Activated CD4-positive, CD25-positive, alpha-beta regulatory T cell treated with anti-CD3 and anti-CD28 coated beads, Interleukin-2, amount 50 U/mL, for 24 hours (primary cell): ENCODE measurements at places on chromosomes 2 and 18.

- ATAC-seq, result no peak
These were observed 204.2 kb downstream of the AGAP1 start for GRCh38 chr2:235698028-235698427.

DNA sequence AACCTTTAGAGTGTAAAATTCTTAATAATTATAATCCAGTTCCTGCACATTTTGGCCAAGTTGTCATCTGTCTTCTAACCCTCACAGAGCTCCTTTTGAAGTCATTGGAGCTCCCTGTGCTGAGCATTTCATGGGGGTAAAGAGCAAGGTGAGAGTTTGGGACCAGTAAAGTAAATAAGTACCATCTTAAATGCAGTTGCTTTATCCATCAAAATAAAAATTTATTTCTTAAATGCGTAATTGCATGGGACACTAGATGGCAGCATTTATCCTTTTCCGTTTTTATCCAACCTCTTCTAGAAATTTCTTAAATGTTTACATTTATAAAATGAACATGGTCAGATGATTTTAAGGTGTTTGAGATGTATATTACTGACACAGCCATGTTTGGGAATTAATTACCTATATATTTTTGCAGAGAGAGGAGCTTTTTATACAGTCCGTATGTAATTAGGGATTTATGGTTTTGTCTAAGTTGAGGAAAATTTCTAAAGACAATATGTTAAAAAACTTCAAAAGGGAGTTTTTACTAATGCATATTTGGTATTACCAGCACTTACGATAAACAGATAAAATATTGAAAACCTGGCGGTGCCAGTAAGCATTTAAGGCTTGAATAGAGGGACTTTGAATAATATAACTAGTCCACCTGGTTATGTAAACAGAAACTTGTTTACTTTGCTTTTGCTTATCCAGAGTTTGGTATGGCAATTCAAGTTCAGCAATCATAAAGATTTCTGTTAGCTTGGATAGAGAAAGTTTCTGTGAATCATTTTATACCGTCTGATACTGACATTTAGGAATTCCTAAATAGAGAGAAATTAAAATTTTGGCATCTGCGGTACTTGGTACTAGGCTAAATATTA lies 54.5 kb downstream of the ACSL3 start:
- ATAC-seq, result no peak

GRCh38 chr2:113263546-113263945 lies 15.2 kb downstream of the PAX8 start:
- ATAC-seq, result no peak

GRCh38 chr2:127423880-127424279 lies 5.7 kb downstream of the PROC start:
- no peak for ATAC-seq

DNA sequence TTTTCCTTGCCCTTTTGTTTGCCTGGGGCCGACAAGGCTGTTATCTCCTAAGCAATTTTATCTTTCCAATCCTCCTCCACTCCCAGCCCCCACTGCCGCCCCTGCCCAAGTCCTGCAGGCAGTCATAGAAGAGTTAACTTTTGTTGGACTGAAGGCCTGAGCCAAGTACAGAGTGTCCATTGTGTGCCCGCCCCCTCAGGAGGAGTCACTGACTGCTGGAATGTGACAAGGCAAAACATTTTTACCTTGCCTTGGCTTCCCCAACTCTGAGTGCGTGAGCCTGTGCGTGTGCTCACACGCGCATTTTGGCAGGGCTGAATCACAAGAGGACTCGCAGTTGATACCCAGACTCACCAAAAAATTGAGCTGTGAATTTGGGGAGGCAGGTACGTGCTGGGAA lies 16.2 kb downstream of the SETBP1 start:
- ATAC-seq, result no peak

- ATAC-seq, result no peak
These were observed 11.2 kb downstream of the RHBDD1 start for GRCh38 chr2:226847090-226847489.

DNA sequence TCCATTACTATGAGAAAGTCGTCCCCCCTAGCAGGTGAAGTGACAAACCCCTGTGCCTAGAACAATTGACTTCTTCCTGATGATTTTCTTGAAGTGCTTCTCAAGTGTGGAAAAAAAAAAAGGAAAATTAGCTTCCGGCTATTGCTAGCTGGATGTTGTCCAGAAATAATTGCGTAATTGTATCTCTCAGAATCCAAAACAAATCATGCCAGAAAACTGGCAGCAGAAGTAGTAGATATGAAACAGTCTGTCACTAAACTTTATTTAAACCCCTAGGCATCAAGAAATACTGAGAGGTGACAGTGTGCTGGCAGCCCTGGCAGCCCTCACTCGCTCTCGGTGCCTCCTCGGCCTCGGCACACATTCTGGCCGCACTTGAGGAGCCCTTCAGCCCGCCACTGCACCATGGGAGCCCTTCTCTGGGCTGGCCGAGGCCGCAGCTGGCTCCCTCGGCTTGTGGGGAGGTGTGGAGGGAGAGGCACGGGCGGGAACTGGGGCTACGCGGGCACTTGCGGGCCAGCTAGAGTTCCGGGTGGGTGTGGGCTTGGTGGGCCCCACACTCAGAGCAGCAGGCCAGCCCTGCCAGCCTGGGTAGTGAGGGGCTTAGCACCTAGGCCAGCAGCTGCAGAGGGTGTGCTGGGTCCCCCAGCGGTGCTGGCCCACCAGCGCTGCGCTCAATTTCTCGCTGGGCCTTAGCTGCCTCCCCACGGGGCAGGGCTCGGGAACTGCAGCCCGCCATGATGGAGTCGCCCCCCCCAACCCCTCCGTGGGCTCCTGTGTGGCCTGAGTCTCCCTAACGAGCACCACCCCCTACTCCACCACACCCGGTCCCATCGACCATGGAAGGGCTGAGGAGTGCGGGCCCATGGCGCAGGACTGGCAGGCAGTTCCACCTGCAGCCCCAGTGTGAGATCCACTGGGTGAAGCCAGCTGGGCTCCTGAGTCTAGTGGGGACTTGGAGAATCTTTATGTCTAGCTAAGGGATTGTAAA lies 80.5 kb upstream of the ABCA12 start:
- ATAC-seq, result no peak

DNA sequence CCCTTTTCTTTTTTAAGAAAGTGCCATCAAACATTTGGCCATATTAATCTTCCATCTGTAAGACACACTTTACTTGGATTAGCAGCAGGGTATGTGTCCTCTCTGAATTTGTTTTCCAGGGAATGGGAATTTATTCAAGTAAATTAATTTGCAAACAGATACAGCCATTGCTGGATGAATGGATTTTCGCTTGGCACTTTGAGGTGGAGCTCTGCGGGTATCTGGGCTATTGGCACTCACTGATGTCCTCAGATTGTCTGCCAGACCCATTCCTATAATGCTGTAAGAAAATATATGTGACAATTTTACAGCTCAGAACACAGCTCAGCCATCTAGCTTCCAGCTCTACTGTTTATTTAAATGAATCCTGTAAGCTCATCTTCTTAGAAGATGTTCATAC lies 201.2 kb upstream of the CDH20 start:
- no peak for ATAC-seq

DNA sequence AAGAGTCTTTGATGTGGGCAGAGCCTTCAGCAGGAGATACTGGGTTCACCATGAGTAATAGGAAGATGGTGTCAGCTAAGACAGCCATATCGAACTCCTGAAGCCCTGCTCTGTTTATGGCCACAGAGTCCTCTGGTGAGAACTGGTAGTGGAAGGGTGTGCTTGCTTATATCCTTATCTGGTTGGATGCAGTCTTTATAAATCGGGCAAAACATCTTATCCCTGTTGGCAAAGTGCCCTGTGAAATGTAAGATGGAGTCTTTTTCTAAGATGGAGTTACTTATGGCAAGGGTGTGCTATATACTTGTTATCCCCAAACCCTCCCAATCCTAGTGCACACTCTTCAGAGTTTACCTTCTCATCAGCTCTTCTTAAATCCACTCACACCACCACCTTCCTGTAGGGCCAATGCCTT lies 190.8 kb upstream of the PARD3B start:
- ATAC-seq, result no peak

DNA sequence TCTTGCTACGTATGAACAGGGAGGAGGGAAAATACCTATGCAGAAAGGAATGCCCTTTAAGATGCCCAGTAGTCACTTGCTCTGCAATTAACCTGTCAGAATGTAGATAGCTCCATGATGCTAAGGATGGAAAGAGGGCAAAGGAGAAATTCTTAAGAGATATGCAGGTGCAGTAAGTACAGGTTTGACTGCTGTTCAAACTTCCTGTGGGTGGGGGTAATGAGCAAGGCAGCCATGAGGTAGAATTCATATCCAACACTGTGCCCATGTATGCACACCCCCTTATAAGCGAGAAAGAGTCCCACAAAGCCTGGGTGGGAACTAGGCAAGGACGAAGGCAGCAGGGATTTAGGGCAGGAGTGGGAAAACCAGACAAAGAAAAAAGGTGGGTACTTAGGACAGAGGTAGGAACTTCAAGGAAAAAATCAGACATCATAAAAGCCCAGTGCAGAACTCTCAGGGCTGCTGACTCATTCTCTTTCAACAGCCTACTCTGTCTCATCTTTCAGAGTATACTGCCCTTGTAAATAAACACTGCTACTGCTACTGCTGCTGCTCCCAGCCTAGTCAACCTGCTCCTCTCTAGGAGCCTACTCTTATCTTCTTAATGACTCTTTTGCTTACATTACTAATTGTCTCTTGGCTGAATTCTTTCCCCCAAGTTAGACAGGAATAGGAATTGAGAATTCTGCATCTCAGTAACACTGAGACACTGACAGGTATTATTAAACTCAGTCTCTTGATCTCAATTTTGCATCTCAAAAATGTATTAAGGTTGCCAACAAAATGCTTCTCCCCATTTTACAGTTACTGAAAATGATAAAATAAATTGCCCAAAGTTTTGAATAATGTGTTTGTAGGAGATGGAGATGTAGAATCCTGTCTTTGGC lies 189.0 kb downstream of the PTH2R start:
- ATAC-seq, result no peak

DNA sequence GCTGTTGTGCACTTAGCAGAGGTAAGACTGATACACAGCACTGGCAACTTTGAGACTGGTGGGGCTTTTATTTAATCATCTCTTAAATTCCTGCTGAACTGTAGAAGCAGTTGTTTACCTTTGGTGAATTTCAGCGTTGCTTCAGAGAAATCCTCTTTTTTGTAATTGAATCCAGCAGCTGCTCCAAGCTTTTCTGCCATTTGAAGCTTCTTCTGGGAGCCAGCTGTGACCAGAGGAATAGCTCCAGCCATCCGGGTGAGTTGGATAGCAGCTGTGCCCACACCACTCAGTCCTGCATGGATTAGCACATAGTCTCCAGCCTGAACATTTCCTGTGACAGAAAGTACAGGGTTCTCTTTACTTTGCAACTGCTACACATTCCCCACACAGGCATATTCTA lies 3.9 kb downstream of the TP53I3 start:
- ATAC-seq, result no peak

DNA sequence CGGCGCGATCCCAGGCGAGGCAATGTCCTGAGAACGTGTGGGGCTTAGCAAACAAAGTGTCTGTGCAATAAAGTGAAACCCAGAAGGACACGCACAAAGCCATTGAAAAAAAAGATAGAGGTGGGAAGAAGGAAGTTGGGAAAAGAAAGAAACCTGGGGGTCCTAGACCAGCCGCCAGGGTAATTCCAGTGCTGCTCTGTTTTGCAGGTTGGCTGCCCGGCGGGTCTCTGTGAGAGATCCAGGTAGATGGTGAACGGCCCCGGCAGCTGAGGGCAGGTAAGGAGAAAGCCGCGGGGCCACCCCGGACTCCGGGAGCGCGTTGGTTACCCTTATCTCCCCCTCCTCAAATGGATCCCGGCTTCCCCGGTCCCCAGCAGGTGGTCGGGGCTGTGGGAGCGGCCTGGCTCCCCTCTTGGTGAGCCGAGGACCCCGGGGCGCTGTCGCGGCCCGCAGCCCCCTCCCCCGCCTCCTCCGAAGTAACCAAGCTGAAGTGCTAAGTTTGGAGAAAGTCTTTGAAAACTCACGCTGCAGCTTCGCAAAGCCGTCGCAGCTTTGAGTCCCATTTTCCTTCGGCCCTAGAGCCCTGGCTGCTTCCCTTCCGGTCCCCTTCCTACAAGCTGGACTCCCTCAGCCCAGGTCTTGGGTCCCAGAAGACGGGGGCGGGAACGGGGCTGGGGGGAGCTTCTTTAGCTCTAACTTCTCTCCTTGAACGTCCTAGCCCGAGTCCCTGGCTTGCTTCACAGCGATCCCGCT lies 588 bp downstream of the OTX1 start:
- ATAC-seq, result no peak

DNA sequence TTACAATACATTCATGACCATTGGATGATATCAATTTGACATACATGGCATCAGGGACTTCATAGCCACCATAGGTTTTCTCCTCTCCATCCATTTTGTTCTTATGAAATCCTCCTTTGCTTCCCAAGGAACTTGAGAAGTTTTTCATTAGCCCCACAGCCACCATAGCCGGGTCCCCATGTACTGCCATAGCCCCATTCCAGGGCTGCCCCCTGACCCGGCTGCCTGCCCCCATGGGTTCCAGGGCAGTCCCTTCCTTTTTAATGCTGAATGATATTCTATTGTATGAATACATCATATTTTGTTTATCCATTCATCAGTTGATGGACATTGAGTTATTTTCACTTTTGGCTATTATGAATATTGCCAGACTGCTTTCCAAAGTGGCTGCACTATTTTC lies 20.4 kb downstream of the ATP6V1B1 start:
- ATAC-seq, result no peak

DNA sequence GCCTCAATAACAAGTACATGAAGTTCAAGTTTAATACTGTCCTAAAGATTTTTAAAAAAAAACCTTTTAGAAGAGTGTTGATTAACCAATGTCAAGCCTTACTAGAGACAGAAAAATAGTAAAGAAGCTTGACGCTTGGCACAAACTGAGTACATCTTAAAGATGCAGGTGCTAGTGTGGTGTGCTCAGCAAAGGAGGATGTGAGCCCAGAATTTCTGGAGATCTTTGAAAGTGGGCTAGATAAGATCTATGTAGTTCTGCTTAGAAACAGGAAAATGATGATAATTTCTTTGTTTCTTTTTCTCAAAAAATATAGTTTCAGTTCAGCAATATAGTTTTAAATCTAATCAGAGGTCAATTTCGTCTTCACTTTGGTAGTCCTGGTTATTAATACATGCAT lies 118.3 kb upstream of the KLHL14 start:
- ATAC-seq, result no peak

DNA sequence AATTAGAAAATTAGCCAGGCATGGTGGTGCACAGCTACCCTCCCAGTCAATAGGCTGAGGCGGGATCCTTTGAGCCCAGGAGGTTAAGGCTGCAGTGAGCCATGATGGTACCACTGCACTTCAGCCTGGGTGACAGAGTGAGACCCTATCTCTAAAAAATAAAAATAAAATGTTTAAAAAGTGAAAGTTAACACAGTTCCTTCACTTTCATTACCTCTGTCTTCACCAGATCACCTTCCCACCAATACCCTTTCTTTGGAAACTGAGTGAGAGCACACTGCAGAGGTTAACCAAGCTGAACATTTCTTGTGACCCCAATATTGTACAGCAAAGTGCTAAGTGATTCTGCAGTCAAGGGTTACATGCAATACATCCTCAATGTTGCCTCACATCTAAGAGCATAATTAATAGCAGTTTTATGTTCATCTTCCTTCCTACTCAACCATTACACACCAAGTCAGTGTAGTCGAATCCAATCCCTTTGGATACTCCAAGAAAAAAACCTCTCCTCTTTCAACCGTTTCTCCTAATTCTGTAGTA lies 1.7 kb downstream of the L3MBTL4 start:
- ATAC-seq, result no peak
